ENCODE measurements at places on chromosomes 16 and 17.
A peak's percentile ranks its signal among the peaks of the same experiment; 100 is the strongest.

DNA sequence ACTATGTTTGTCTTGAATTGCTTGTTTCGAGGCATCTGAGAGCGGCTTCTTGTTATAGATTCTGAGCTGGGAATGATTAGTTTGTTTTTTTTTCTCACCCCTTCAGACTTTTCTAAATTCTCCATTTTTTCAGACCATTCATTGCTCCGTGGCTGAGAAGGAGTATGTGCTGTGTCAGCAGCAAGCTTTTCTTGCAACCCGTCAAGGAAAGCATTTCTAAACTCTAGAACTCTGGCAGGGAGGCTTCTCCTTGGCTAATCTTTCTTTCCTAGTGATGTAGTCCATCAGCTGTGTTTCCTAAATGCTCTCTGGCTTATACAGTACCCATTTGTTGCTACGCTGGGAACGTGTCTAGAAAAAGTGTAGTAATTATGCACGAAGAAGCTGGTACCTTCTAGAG is 133.5 kb downstream of the FTO start:
- no peak for DNase-seq

DNA sequence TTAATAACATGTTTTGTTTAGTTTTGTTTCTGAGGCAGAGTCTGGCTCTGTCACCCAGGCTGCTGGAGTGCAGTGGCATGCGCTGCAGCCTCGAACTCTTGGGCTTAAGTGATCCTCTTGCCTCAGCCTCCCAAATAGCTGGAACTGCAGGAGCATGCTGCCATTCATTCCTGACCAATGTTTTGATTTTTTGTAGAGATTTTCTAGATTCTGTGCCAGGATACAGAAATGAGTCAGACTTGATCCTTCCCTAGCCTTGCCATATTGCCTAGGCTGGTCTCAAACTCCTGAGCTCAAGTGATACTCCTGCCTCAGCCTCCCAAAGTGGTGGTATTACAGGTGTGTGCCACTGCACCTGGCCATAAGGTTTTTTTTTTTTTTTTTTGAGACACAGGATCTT is 17.7 kb downstream of the TAOK1 start:
- no peak for DNase-seq

DNA sequence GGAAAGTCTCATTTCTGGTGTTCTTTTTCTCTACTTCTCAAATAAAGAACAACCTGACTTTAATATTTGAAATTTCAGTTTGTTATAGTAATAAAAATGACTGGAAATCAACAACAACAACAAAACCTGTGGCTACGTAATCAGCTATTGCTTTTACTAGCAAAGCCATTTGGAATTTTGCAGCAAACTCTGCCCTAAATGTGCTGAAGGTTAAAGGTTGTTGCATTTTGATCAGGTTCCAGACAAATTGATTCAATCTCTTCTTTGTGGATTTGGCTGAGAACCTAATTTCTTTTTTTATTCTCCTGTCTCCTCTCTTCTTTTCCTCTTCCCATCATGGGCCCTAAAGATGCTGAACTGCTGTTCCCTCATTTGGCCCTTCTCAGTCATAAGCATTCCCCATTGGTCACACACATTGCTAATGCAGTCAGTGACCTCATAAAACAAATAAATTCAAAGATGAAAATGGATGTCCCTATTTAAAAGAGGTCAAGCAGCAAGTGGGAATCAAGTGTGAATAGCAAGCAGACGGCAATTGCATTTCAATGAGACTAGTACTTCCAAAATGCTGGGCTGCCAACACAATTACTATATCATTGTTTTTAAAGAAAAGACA is 795.1 kb upstream of the CDH8 start:
- no peak for DNase-seq

DNA sequence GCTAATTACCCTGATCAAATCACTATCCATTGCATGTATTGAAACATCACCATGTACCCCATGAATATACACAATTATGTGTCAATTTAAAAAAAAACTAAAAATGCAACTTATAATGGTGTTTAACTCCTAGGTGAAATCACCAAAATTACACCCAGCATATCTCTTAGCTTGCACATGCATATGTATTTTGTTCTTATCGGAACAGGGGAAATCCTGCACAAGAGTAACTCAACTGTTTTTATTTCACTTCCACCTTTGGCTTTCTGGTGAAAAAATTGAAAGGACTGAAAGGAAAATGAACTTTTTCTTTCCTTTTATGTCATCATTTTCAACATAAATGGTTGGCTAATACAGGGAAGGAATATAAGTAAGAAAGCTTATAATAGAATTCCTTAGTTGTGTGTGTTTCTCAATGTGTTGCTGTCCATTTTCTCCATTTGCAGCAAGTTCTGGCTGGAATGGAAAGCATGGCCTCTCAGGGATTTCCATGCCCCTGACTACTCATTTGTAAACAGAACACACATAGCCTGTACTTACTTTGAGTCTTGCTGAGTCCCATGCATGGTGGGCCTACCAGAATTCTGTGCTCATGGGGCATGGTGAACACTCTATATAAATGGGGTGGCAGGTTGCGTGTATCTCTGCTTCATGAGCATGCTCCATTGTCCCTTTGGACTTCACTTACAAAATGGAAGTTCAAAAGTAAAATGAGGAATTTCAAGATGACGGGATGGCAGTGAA is 462.0 kb downstream of the HS3ST3B1 start:
- DNase-seq: no peak

- DNase-seq: peak; percentile 83
These were observed 2.1 kb downstream of the TRAF4 start for GRCh38 chr17:28745786-28746411.

GRCh38 chr17:3659541-3660111 is 8.8 kb downstream of the TAX1BP3 start:
- no peak for DNase-seq

- peak; percentile 8 for DNase-seq
These were observed 6.6 kb upstream of the MIF4GD start for GRCh38 chr17:75277664-75278071.

DNA sequence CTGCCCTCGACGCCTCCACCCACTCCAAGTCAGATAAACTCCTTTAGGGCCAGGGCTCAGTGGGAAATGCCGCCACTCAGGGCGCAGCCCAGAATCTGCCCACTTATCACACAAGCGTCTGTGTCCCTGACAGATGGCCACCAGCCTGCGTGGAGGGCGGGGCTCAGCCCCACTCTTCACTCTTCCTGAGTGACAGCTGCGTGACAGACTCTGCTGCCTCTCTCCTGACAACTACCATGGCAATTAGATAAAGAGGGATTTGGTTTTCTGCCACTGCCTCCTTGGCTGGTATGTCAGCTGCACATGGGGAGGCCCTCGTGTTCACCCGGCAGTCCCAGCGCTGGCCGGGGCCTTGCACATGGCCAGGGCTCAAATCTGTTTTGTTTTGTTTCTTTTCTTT is 96.2 kb downstream of the RTN4RL1 start:
- DNase-seq: no peak

- peak; percentile 59 for DNase-seq
These were observed 52.1 kb upstream of the MYOCD start for GRCh38 chr17:12613566-12613965.

DNA sequence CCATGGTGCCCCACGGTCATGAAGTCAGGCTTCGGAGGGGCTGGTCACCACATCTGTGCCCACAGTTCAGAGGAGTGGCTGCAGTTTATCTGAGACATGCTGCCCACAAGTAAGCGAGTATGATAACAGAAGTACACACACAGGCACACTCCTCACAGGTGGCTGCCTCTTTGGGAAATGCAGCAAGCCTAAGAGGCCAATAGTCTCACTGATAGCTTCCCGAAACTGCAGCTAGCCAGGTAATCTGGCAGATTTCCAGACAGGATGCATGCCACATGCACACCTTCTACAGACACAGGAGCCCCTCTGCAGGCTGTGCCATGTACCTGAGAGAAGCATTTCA is 12.6 kb upstream of the GFOD2 start:
- no peak for DNase-seq

- no peak for DNase-seq
These were observed 1.3 kb downstream of the SHMT1 start for GRCh38 chr17:18361837-18362697.

GRCh38 chr17:63345611-63346010 is 100.5 kb downstream of the CYB561 start:
- no peak for DNase-seq

- no peak for DNase-seq
These were observed 10.8 kb upstream of the RASD1 start for GRCh38 chr17:17506893-17507464.

- DNase-seq: peak; percentile 43
These were observed 8.8 kb upstream of the LPCAT2 start for GRCh38 chr16:55499951-55500529.

DNA sequence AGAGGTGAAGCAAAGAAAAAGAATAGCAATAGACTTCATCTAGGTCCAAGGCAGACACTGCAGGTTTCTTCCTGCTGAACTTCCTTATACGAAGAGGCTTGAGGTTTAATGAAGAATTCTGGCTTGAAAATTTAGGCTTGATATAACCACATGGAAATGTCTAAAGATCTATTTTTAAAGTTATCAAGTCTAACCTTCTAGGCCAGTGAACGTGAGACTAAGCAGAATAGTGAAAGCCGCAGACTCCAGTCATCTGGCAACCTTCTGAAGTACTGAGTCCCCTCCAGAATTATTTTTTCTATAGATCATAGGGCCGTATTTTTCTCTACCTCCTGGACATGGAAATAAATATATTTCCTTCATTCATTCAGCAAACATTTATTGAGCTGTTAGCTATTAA is 333.6 kb downstream of the BCAS3 start:
- no peak for DNase-seq

DNA sequence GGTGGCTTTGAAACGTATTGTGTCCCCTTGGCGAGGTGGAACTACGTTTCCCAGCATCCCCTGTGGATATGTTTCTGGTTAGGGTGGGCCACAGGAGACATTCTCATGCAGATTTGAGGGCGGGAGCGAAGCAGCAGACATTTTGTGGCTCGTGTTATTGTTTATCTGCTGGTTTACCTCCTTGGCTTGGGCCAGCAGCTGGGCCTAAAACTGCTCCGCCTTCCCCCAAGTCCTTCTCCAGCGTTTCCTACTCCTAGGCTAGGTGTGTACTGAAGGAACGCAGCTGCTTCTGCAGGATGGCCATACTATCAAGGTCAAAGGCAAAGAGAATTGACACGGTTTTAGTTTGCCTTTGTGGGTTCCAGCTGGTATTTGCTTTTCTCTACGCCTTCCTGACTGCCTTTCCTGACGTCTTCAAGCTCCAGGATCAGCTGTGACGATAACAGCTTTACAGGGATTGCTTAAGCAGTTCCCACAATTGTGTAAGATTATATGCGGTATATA is 17.2 kb upstream of the WSB1 start:
- DNase-seq: peak; percentile 95

- DNase-seq: no peak
These were observed 16.7 kb downstream of the SLC6A2 start for GRCh38 chr16:55672471-55672870.

DNA sequence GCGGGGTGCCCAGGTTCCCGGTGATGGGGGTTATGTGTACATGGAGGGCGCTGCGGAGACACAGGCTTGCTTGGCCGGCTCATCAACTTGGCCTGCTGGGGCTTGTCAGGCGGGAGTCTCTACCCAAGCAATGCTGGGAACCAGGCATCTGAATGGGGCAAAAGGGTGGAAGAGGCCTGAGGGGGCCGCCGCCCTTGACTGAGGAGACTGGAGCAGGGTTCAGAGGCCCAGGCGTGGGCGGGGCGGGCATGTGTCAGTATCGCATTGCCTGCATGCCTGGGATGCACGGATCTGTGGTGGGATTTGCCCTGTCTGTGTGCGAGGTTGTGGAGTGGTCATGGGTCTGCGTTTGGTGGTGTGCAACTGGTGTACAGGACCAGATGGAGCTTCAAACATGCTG is 21.1 kb downstream of the ARHGAP23 start:
- peak; percentile 59 for DNase-seq

DNA sequence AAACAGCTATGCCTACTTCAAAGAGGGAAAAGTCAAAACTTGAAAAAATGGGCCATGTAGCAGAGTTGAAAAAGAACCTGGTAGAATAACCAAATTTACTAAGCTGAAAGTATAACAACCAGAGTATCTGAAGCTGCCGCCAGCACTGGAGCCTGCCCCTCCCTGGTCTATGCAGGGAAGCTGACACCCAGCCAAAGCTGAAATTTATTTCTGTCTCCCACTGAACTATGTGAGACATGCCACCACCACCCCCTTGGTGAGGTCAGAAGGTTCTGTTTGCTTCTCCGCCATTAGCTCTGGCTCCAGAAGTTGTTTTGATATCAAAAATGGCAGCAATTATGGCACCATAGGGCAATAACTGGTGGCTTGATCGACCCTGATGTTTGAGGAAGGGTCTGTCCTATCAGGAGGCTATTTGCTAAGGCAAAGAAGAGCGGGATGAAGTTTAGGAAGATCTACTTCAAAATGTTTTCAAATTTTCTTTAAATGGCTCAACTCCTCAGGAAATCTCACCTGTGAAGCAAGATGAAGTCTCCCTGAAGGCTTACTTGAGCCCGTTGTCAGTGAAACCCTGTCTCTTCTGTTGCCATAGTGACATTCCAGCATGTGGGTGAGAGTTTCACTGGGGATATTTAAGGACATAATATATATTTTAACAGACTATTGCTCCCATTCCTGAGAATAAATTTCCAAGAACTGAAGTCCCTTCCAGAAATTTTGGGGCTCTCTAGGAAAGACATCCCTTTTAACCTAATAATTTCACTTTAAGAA is 122.0 kb downstream of the COPRS start:
- no peak for DNase-seq

- peak; percentile 57 for DNase-seq
These were observed 14.7 kb upstream of the CDH1 start for GRCh38 chr16:68722119-68723024.

DNA sequence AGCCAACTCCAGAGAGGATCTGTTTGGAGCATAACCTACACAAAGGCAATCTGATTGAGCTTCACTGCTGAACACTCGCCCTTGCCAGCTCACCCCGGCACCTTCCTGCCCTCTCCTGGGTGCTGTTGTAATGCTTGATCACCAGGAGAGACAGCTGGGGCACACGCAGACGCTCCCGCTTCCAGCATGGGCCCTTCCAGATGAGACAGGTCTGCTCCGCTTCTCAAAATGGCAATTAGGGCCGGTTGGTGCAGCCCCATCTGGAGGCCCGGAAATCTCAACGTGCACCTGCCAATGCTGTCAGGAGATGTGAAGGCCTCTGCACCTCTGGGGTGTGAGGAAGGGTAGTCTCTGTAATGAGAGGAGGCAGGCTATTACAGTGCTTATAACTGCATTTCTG is 206.1 kb downstream of the ABCC12 start:
- DNase-seq: no peak

Measured in mesendoderm (in vitro differentiated cells).